ENCODE measurements at places on chromosomes 6 and 20.
A peak's percentile ranks its signal among the peaks of the same experiment; 100 is the strongest.

DNA sequence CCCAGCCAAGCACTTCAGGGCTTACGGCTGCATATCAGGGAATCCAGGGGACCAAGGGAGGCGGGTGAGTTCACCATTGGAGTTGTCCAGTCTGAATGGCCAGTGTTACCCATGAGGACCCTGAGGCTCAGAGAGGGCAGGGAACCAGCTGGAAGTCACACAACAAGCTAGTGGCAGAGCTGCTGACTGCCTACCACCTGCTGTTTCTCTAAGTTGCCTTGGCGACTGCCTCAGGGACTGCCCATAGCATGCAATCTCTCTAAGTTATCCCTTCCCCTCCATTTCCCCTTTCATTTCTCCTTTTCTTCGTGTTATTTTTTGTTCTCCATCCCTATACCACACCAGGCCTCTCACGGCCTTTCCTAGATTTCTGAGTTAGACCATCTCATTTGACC, 71.8 kb upstream of the SIRPA start:
- H3K27ac ChIP-seq: no peak overlapping the region
- DNase-seq: no peak
- no peaks in the 10 kb centered on the region for H3K36me3 ChIP-seq
- H3K4me3 ChIP-seq: no peak overlapping the region

DNA sequence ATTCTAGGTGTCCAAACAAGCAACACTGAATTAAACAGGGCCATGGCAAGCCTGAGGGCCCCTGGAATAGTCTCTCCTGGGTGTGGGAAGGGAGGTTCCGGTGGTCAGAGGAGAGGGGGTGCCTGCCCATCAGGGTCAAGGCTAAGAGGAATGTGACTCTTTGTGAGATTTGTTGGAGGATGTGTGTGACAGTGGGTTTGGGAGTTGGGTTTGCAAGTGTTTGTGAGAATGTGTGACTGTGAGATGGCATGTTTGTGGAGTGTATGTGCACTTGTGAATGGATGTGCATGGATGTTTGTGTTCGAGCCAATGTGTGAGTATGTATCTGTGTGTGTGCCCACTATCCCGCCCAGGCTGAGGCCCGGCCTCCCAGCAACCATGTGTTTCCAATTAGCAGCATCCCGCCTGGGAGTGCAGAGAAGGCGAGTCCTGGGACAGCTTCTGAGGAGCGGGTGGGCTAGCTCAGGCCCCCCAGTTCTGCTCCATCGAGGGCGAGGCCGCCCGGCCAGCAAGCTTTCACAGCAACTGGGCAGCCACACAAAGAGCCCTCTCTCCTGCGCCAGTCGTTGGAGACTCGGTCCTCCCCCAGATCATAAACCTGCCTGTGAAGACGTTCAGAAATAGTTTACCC, 12.6 kb downstream of the FOXC1 start:
- peaks cover 87% of the 10 kb centered on the region for H3K27me3 ChIP-seq
- peak overlapping the region; percentile 43 for H3K27ac ChIP-seq
- no peaks in the 10 kb centered on the region for H3K36me3 ChIP-seq
- H3K4me3 ChIP-seq: no peak overlapping the region
- H3K4me1 ChIP-seq: peaks cover 5% of the 10 kb centered on the region
- DNase-seq: no peak

DNA sequence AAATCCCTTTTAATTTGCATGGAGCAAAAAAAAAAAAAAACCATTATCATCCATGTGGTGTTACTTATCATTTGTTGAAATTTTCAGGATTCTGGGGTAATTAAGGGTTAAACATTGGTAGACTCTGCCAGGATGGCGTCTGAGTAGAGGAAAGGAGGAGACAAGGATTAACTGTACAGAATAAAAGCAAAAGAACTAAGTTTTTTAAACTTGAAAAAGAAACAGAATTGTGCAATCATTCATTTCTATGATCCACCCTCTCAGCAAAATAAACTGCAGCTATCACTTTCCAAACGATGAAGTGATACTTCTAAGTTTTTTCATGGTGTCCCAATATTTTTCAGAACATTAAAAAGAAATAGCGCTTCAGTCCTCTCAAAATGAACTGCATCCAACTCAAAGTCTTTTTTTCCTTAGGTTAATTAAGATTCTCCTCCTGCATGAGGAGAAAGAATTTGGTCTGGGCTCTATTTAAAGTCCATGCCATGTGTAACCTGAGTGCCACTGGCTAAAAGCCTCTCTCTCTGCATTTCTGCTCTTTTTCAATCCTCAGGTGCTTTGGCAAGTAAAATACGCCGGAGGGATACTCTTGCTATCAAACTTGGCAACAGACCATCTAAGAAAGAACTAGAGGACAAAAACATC, 69.5 kb upstream of the LTV1 start:
- H3K27ac ChIP-seq: no peak overlapping the region
- no peaks in the 10 kb centered on the region for H3K36me3 ChIP-seq
- no peak for DNase-seq
- H3K4me3 ChIP-seq: no peak overlapping the region
- H3K27me3 ChIP-seq: no peaks in the 10 kb centered on the region

- DNase-seq: no peak
- H3K4me1 ChIP-seq: peaks cover 43% of the 10 kb centered on the region
Measured at GRCh38 chr6:111761783-111762312, 111.4 kb downstream of the FYN start.

DNA sequence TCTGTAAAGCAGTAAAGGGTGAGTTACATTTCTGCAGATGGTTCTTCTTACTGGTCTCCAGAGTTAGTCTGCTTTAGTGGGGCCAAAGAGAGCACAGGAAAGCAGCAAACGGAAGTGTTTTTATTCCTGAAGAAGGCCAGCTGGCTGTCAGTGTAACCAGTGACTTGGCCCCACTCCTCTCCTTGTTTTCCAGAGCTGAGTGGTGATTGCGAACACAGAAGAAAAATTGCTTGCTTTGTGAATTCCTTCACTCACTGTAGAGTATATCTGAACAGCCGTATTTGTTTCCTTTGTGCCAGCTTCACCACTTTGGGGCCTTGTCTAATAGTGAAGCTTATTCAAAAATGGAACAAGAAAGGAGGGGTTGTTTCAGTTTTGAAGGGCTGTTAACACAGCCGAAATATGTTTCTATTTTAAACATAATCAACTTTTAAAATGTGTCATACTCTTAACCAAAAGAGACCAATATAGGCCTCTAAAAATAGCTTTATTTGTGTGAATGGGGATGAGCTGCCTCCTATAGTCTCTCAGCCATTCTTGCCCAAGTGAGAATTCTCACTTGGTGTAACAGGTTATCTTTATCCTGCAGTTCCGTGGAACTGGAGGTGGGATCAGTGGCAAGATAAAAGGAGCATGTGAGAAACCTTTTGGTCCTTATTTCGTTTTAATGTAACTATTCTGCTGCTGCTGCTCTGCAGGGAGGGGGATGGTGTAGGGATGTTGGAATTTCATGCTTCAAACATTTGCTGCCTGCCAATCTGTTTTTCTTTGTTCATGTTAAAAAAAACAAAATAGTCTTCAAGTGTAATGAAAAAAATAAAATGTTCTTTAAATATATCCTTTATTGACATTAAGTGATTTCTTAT, 37.8 kb downstream of the ZC2HC1B start:
- no peaks in the 10 kb centered on the region for H3K27me3 ChIP-seq
- no peaks in the 10 kb centered on the region for H3K36me3 ChIP-seq
- H3K4me3 ChIP-seq: no peak overlapping the region
- H3K27ac ChIP-seq: no peak overlapping the region
- no peaks in the 10 kb centered on the region for H3K4me1 ChIP-seq

DNA sequence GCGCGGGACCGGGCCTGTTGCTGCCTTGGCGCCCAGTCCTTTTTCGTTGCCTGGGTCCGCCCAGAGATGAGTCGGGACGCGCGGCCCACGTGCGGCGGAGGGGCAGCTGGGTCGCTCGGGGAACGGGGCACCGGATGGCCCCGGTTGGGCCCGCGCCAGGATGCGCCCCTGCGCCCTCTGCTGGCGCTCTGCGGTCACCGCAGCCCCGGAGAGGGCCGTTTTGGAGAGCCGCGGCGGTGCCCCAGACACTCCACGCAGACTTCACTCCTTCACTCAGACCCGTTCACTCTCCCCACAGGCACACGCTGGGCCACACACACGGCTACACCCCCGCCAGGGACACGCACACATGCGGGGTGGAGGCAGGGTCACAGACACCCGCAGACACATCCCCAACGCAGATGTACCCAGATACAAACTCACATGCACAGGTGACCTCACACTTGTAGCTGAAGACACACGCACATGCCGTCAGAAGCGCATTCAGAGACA, 38.8 kb downstream of the SRC start:
- H3K4me3 ChIP-seq: peak overlapping the region; percentile 39
- peaks cover 3% of the 10 kb centered on the region for H3K4me1 ChIP-seq
- H3K36me3 ChIP-seq: no peaks in the 10 kb centered on the region
- peaks cover 17% of the 10 kb centered on the region for H3K27me3 ChIP-seq
- peak; percentile 66 for DNase-seq

GRCh38 chr20:10077081-10077471, 42.3 kb downstream of the ANKEF1 start:
- DNase-seq: no peak
- no peaks in the 10 kb centered on the region for H3K36me3 ChIP-seq
- no peak overlapping the region for H3K27ac ChIP-seq
- no peak overlapping the region for H3K4me3 ChIP-seq
- H3K27me3 ChIP-seq: no peaks in the 10 kb centered on the region

Data from thymus (tissue), 14 donors.